G401 (cell line): ENCODE measurements at places on chromosomes 5 and 9.

GRCh38 chr9:127011772-127012171, 97.2 kb downstream of the RALGPS1 start:
- no peak for DNase-seq

- no peak for DNase-seq
These were observed 635.9 kb downstream of the TLE1 start for GRCh38 chr9:81053298-81054025.

GRCh38 chr9:126851286-126851880, 9.1 kb upstream of the ZBTB34 start:
- peak; percentile 59 for DNase-seq

GRCh38 chr9:95783426-95783975, 92.0 kb upstream of the ERCC6L2 start:
- DNase-seq, result no peak

DNA sequence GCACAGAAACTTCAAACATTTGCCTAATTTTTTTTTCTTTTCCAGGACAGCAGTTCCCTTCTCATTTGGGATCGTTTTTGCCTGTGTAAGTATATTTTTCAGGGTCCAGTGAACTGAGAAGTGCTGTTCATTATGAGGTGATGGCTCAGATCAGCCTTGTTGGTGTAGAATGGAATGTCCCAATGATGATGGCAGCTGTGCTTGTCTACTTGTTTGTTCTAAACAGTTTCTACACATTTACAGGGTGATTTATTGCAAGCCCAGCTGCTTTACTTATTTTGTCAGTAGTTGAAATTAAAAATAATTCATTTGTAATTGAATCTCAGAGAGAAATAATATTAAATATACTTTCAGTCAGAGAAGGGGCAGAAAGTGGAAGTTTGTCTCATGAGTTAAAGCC, 337.6 kb upstream of the SEMA6A start:
- no peak for DNase-seq

DNA sequence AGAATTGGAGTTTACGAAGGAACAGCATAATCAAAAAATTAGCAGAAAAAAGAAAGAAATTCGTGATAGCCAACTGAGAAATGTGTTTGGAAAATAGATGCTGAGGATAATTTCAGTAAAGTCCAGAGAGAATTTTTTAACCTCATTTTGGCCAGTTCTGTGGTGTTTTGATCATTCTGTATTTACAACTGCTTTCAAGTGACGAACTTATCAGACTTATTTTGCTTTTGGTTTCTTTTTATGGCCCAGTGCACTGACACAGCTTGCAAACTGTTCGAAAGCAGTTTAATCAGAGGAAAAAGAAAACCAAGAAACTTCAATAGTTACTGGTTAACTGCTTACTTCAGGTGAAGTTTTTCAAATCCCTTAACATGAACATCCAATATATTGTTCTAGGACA, 1.9 kb downstream of the SDHA start:
- DNase-seq, result no peak
